H54 (cell line): ENCODE measurements at places on chromosomes 16 and 17.

- DNase-seq: no peak
Measured at GRCh38 chr16:31476303-31477219, 4.6 kb downstream of the TGFB1I1 start.

DNA sequence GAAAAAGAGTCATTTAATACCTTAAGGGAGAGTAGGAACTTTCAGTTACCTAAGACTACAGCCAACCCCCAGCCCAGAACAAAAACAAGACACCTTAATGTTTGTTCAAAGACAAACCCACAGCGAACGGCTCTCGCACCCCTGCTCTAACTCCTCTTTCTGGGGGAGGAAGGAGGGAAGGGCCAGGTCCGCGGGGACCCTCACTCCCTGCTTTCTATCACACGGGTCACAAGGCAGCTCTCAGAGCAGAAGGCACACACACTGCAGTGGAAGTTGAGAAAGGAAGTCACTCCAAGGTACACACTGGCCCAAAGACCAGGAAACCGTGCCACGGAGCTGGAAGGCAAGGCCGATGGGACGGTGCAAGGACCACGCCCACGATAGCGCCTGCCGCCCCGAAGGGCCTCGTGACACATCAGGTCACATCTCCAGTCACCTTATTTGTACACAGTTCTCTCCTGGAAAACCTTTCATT, 10.0 kb downstream of the LITAFD start:
- DNase-seq: no peak

GRCh38 chr17:49875685-49876084, 27.8 kb upstream of the TAC4 start:
- no peak for DNase-seq

GRCh38 chr16:54072237-54072636, 214.3 kb downstream of the IRX3 start:
- DNase-seq: no peak

DNA sequence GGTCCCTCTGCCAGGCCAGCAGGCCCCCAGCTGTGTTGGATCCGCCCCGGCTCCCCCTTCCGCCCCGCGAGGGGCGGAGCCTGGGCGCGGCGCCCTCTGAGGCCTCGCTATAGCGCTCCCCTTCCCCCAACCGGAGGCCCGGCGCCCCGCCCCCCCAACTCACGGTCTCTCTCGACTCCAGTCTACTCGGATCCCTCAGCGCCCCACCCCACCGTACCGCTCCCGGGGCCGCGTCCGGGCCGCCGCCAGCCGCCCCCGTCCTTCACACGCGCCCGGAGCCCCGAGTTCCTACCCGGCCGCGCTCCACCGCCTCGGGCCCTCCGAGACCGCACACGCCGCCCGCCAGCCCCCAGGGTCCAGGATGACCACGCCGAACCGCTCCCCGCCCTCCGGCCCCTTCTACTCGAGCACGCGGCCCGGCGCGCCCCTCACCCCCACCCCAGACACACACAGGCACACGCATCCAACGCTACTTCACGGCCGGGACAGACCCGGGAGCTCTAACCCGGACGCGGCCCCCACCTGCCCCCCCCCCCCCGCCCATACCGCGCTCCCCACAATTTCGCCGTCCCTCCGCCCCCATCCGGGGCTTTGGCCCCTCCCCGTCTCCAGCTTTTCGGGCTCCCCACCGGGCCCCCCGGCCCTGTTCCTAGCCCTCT, 1.4 kb downstream of the PHF23 start:
- DNase-seq: no peak

GRCh38 chr16:56245197-56245596, 53.9 kb downstream of the GNAO1 start:
- peak; percentile 15 for DNase-seq

DNA sequence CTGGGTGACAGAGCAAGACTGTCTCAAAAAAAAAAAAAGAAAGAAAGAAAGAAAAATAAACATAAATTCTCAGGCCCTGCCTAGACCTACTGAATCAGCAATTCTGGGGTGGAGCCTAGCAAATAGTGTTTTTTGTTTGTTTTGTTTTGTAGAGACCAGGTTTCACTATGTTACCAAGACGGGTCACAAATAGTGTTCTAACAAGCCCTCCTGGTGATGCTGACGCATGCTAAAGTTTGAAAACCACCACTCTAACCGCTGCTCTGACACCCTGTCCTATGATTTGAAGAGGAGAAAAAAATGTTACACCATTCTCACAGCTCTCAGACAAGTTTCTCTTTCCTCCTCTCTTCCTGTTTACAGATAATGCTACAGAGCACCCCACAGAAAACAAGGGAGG, 1.5 kb downstream of the MRPL10 start:
- no peak for DNase-seq

- no peak for DNase-seq
Measured at GRCh38 chr17:39962642-39963220, at the start of gene GSDMA. Gene GSDMA (plus strand): TSS chr17:39963004. CDS start chr17:39965688, 2,684 bp downstream.

GRCh38 chr17:57645950-57646665, 99.0 kb downstream of the CCDC182 start:
- DNase-seq: no peak

DNA sequence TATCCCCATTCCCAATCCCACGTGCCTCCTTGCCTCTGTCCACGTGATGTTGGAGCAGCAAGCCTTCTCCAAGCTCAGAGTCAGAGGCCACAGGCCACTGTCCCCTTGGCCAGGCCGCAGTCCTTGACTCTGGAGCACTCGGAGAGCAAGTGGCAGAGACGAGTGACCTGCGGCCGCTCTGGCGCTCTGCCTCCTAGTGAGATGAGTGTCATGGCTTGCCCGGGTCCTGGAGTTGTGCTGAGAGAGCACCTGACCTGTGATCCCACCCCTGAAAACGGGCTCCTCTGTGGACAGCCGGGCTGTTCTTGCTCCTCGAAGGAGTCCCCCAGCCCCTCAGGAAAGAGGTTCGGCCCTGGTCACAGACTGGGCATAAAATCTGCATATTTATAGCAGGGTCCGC, 10.0 kb upstream of the FASN start:
- DNase-seq: no peak

- no peak for DNase-seq
Measured at GRCh38 chr17:78539781-78540180, 37.4 kb downstream of the DNAH17 start.

DNA sequence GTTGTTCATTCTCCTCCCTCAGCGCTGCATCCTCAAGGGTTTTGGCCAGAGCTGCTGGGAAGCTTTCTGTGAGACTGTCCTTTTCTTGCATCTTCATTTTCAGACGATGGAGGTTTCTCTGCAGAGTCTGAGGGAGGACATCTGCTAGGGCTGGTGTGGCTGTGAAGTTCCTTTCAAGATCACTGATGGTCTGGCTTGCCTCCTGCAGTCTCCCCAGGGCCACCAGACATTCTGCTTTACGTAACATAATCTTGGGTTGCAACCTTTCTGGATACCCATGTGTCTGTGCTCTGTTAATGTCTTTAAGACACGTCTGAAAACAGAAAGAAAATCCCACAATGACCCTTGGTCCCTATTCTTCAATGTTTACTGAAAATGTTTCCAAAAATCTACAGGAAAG, 29.0 kb downstream of the SMYD4 start:
- no peak for DNase-seq
